ENCODE measurements at places on chromosomes 3 and 15.

DNA sequence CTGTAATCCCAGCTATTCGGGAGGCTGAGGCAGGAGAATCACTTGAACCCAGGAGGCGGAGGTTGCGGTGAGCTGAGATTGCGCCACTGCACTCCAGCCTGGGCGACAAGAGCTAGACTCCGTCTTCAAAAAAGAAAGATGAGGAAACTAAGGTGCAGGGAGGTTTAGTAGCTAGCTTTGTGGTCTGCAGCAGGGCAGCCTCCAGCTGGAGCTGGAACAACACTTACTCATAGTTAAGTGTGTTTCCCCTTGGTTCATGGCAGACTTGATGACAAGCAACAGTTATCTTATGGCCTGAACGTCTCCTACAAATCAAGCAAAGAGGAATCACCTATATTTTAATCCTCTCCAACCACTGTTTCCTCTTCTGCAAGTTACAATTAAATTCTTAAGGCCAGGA lies 12.6 kb downstream of the KAT2B start:
- DNase-seq, result no peak

GRCh38 chr15:67927501-67928168 lies 87.8 kb upstream of the RNU6-1 start:
- DNase-seq, result no peak

DNA sequence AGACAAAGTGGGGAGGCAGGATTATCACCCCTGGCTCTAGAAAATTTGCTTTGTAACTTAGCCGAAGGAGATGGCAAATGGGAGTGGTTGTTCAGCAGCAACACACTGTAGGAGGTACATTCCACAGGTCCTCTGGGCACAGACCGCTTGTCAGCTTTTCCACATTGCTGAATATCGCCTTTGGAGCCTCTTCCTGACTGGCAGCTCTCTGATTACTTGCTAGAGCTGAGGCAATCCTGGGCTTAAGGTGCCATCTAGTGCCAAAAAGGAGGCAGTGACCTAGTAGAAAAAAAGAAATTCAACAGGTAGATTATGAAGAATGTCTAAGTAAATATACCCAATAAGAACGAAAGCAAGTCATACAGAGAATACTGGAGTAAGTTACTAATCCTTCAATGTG lies 13.1 kb upstream of the SCN5A start:
- no peak for DNase-seq

DNA sequence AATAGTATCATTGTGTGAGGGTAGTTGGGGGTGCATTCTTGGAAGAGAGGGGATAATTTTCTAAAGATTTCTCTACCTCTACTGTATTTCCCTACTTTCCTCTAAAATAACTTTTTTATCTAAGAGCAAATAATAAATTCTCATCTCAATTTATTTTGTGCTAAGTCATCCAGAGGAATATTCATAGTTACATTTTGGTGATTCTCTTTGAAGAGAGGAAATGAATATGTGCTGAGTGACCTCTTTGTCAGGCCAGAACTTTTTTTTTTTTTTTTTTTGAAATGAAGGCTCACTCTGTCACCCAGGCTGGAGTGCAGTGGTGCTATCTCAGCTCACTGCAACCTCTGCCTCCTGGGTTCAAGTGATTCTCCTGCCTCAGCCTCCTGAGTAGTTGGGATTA lies 15.1 kb upstream of the CCDC80 start:
- DNase-seq, result no peak

GRCh38 chr3:175274056-175274455 lies 414.9 kb downstream of the NAALADL2 start:
- no peak for DNase-seq

- no peak for DNase-seq
Measured at GRCh38 chr15:80635953-80636352, 59.2 kb upstream of the ABHD17C start.

- no peak for DNase-seq
Measured at GRCh38 chr15:26023231-26023630, 160.1 kb upstream of the ATP10A start.

- no peak for DNase-seq
Measured at GRCh38 chr15:63288778-63289378, 11.5 kb downstream of the APH1B start.

DNA sequence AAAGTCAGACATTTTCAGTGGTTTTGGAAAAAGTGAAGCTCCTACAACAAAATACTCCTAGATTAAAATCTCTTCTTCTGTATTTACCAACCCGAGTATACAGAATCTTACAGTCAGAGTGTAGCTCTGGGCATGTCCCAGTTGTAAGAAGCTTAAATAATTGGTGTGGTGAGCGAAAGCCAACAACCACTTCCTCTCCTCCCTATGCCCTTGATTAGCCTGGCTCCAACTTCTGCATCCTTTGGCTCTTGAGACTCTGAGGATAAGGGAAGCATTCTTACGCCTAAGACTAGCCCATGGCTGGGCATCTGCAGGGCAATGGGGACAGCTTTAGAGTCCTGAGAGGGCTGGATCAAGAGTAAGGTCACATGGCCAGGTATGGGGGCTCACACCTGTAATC lies 25.5 kb downstream of the RFT1 start:
- no peak for DNase-seq

DNA sequence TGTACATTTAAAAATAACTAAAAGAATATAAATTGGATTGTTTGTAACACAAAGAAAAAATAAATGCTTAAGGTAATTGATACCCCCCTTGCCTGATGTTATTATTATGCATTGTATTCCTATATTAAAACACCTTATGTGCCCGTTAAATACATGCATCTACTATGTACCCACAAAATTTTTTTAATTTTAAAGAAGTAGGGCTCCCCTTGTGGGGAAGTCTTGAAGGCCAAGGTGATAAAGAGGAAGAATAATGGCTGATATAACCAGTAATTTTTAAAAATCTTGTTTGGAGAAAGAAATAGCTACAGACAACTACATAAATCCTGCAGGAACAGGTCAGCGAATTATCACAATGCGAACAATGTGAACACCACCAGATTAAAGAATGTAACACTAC lies 451.7 kb upstream of the ARHGEF26 start:
- DNase-seq, result no peak

DNA sequence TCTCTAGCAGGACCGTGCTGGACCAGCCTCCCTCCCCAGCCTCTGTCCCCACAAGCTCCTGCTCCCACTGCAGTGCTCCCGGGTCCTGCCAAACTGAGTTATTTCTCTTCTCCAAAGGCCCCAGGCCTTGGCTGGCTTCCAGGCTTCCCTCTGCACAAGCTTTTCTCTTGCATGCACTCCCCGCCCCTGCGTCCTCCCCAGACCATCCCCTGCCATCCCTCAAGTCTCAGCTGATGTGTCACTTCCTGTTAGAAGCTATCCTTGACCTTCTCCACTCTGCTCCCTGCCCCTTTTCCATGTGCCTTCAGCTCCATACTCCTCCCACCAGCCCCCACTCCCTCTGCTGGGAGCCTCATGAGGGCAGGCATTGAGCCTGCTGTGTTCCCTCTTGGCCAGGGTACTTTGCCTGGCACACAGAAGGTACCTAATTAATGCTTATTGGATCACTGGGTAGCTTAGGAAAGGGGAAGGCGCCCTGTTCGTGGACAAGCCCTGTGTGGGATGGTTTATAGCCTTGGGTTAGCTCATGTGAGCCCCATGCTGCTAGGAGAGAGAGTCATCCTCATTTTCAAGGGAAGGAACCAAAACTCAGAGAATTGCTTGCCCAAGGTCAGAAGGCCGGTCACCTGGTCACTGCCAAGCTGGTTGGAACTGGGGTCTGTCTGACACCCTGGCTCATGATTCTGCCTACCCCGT lies 56.4 kb downstream of the FEM1B start:
- no peak for DNase-seq

DNA sequence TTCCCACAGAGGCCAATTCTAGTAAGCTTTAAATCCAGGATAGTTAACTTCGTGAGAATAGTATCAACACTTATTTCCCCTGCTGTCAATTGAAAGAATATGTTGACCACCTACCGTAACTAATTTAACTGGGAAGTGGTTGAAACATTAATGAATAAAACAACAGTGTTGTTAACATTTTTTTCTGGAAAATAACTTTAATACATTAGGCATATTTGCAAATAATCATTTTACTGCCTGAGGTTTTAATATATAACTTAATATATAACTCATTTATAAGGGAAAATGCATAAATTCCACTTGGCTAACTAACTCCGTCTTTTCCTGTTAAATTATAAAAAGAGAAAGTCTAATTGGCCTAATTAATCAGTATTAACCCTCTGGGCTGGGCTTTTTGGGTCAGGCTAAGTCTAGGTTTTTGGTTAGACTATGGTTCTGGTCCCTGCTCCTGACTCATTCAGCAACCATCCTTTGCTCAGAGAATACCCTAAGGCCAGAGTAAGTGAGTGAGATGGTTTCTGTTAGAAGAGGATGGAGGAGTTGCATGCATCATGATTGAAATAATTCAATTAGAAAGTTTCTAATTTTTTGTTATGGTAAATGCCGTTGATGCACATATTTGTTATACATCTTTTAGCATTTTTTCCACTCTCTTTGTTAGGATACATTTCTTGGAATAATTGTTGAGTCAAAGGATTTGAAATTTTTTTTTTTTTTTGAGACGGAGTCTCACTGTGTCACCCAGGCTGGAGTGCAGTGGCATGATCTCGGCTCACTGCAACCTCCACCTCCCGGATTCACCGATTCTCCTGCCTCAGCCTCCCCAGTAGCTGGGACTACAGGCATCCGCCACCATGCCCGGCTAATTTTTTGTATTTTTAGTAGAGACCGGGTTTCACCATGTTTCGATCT lies 10.8 kb upstream of the SKIL start:
- DNase-seq, result no peak

GRCh38 chr3:10263646-10264363 lies 15.5 kb downstream of the TATDN2 start:
- no peak for DNase-seq

DNA sequence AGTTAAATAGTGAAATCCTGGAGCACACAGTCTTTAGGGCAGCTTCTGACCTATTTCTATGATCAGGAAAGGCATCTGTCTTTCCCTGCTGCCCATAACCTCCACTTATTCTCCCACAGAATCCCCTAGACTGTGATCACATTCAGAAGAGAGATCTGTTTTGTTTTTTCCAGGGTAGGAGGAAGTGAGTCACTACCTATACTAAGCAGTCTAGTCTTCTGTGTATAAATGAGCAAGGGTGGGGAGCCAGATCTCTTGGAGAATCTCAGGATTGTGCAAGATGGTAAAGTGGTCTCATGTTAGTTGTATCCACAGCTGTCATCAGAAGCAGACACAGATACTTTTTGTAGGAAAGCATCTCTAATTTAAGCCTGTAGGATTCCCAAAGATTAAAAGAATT lies 11.8 kb upstream of the FBXO22 start:
- no peak for DNase-seq

GRCh38 chr15:93073465-93073952 lies 15.5 kb downstream of the RGMA start:
- no peak for DNase-seq

DNA sequence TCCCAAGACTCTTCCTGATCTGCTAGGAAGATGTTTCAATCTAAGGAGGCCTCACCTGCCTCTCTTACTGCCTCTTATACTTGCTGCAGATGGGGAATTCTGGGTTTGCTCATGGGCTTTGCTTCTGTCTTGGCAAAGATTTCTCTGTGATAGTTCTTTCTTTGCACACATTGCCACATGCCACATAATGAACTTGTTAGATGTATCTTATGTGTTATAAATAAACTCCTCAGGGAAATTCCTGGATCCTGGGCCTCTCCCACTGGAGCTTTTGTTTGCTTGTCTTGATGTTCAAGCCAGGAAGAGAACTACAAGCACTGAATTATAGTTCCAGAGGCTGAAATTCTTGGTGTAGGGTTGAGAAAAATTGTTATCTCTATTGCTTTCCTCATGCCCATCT lies 12.2 kb downstream of the RTP1 start:
- DNase-seq, result no peak

DNA sequence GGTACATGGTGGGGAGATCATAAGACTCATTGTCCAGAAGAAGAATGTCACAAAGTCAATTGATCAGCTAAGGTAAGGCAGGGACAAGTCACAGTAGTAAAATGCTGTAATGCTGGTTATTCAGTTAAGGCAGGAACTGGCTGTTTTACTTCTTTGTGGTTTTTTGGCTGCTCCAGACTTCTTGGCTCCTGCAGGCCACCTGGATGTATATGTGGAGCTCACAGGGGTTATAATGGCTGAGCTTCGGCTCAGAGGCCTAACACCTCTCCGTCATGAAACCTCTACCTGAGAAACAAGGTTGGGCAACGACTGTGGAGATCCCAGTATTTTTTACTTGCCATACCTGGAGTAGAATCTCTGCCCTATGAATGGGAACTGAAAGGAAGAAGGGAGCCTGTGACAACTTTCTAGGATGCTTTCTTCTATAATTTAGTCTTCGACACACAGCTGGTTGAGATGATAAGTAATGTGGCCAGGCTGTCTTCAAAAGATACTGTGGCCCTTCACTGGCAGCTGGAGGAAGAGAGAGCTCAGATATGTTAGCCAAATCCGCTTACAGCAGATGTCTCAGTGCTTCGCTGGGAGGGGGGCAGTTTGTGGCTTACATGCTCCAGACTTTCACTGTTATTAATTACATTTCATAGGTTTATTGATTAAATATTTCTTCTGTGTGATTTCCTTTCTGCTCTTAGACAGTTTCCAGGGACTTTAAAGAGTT lies 887.8 kb downstream of the IGSF11 start:
- DNase-seq, result no peak

GRCh38 chr15:99485153-99485961 lies 80.4 kb upstream of the MEF2A start:
- DNase-seq, result no peak

DNA sequence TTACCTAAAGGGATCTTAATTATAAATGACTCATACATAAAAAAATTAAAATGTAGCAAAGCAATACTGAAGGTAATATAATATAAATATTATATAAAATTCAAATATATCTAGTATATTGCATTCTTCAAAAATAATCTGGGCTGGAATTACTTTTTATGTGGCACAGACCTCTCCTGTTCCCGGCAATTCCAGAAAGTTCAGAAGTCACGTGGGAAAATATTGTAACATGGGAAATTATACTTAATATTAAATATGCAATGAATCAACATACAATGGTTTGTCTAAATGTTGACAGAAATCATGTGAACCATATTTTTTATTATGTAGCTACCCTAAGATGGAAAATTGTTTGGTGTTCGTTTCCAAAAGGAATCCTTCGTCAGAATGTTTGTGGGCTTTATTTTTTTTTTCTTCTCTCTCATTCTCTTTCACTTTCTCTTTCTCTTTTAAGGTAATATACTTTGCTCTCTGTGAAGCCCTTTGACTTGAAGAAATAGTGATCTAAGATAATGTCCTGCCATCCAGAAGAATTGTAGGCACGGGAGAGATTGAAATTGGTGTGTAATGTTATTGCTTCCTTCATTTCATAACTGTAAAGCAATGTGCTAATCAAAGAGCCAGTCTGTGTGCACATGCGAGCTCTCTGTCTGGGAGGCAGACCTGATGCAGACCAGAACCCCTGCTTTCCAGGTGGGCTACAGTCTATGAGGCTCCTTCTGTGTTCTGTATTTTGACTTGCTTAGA lies 559.4 kb downstream of the NR2F2 start:
- DNase-seq, result no peak

- no peak for DNase-seq
Measured at GRCh38 chr3:73656241-73656890, 31.6 kb upstream of the PDZRN3 start.

DNA sequence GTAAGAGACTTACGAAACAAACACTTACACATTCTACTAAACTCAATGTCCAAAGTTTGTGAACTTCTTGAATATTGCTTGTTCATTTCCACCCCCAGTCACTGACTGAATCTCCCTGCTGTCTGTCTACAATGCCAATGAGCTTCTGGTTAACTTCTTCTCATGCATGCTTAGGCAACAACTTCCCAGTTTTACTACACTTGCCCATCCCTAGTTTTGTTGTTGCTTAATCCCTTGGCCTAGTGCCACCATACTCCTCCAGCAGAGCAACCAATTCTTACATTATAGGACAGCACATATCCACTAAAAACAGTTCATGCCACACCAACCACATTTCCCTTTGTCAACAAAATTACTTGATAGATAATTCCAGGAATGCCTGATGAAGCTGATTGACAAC lies 40.9 kb upstream of the CCR2 start:
- no peak for DNase-seq

All from GOT3 (cell line).